CD4-positive, alpha-beta T cell treated with Interleukin-4 for 4 hours (primary cell): ENCODE measurements at places on chromosomes 5 and 9.

DNA sequence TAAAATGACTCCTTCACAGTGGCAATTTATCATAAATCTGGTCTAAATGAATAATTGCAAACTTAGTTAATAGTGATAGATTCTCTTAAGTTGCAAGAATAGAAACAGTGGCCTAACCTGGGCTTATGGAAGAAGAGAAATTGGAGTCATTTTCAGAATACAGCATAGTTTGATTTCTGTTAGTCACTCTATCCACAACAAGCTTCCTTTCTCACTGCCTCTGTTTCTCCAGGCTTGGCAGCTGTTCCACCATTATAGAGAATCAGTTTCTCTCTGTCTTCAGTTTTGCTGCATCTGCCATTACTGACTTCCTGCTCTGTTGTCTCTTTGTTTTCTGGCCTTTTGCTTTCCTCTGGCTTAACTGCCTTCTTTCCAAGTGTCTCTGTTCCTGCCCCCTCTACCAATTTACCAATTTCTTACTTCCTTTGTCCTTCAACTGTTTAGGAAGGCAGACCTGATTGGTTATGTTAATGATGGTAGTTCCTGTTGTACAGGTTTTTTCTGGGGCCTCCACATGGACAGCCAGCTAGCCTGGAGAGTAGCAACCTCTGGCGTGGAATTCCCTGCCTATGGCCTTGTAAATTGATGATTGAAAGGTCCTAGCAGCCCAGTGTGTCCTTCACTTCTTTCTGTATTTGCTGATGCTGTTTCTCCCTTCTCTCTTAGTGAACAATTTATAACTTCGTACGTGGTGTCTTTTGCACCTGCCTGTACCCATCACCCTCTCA is 75.9 kb upstream of the RASGRF2 start:
- no peak for DNase-seq

DNA sequence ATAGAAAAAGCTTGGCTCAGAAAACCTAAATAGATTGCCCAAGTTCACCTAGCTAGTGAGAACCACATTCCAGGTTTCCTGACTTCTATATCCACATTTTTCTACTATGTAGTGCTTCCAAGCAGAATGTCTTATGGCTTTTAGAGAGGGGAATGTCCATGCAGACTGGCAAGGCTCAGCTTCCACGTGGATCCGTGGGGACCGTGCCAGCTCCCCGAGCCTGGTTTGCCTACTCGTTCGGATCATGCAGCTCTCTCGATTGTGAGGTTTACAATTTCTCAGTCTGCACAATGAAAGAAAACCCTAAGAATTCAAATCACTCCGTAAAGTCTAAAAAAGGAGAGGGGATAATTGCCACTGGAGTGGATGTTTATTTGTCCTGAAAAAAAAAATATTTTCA is 256.5 kb upstream of the NR4A3 start:
- no peak for DNase-seq

GRCh38 chr9:96020792-96021550 is 145.5 kb downstream of the ERCC6L2 start:
- DNase-seq = peak; percentile 52

DNA sequence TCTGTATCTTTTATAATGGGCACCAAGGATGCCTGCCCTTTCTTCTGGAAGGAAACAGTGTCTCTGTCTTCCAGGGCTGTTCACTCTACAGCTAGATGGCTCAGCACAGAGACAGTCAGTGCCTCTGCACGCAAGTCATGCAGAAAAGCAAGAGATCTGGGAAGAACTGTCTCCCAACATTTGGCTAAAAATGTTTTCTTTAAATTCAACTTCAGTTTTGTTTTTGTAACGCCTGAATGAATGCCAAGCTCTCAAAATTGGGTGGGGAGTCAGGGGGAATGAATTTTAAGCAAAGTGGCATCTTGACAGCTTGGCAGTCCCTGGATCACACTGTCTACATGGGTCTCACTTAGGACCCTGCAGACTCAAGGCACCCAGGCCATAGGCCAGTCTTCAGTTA is 12.6 kb downstream of the OLFML2A start:
- no peak for DNase-seq

- no peak for DNase-seq
Observed at GRCh38 chr9:137128862-137129455, 10.0 kb upstream of the GRIN1 start.
